ENCODE measurements at places on chromosomes 1 and 21. TPM values are rescaled to one million over a fixed set of nuclear protein-coding genes. Genes with fewer than 3 reads are reported as not detected.

The KRTAP21-2 gene
- not detected for total RNA-seq

The CRYBG2 gene
- 0.18 TPM for total RNA-seq

The SPRR1B gene
- total RNA-seq, result not detected

The ALPL gene
- 29.3 TPM for total RNA-seq

The TNFRSF1B gene
- total RNA-seq, result 16.8 TPM

The SLC45A3 gene
- total RNA-seq, result 21.2 TPM

The SPATA45 gene
- not detected for total RNA-seq

The RGS13 gene
- not detected for total RNA-seq

The CFHR1 gene
- 675 TPM for total RNA-seq

The RBM11 gene
- total RNA-seq, result not detected

The ETV3L gene
- total RNA-seq, result not detected

Measured in left lobe of liver (tissue), 2 donors.